Hepatocyte (in vitro differentiated cells): ENCODE measurements at places on chromosomes 7 and 10. TPM values are rescaled to one million over a fixed set of nuclear protein-coding genes. Genes with fewer than 3 reads are reported as not detected.

Gene FGFR2
- polyA plus RNA-seq: 41.3 and 50.8 TPM in 2 replicates

Gene C10orf95
- polyA plus RNA-seq: 5.2 and 8.3 TPM in 2 replicates

Gene CDHR3
- polyA plus RNA-seq: 5.1 and 6.9 TPM in 2 replicates

Gene AGFG2
- 33.3 and 53.7 TPM in 2 replicates for polyA plus RNA-seq

Gene THSD7A
- polyA plus RNA-seq: 3.4 and 4.0 TPM in 2 replicates

Gene ACTL6B
- polyA plus RNA-seq: not detected in 2 replicates

Gene TLL2
- 0.15 and 0.76 TPM in 2 replicates for polyA plus RNA-seq

Gene MMD2
- polyA plus RNA-seq: not detected in 2 replicates

Gene TRIL
- polyA plus RNA-seq: 1.2 and 2.5 TPM in 2 replicates

Gene MMP21
- polyA plus RNA-seq: 0.21 and 0.22 TPM in 2 replicates

Gene ACSM6
- polyA plus RNA-seq: 0.10 TPM in 1 of 2 replicates, not detected in the other
